AG09309 (cell line): ENCODE measurements at places on chromosomes 5 and 9.

DNA sequence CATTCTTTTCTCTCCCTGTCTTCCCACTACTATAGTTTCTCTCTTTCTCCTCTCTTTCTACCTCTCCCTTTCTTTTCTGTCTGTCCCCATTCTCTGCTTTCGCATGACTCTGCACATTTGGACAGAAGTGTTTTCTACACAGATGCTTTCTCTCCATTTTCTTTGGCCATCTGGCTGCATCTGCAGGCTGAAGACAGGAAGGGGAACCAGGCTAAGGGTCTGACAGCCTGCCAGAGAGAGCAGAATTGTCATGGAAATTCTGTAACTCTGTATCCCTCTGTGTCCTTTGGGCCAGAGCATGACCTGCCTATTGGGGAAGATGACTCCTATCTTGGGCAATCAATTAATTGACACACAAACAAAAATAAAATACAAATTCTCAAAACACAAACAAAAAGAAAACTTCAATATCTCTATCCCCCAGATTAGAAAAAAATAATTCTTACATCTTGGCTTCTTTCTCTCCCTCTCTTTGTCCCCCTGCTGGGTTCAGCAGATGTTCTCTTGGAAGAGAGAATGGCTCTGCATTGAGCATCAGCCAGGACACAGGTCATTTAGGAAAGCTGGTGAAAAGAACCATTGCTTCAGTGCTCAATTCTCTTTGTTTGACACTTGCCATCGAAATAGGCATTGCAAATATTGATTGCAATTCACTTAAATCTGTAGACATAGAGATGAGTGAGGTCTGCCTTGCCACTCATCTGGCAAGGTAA lies 415.9 kb upstream of the KLF4 start:
- DNase-seq: no peak

DNA sequence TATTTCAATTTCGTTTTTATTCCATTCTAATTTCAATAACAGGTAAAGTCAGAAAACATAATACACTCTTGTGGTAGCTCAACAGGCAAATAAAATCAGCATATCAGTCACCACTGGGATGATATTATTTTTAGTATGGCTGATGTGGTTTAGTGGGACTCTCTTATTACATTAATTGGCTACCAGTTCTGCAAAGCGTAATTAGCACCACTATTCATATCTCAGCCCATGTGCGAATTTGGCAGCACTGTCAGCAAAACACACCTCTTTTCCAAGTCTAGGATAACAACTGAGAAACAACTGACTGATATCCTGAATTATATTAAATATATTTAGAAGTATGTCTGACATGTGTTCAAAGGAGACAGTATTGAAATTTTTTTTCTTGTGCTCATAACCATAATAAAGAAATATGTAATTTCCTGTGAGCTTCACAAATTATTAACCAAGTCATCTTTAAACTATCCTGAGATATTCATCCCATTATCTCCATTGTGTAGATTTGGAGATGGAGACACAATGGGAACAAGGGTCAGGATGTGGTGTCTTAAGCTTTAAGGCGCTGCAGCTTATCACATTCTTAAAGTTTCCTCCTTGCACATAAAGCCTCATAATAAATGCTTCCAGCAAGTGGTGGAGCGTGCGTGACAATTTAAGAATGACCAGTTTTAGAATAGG lies 212.4 kb downstream of the TLE1 start:
- DNase-seq: no peak

DNA sequence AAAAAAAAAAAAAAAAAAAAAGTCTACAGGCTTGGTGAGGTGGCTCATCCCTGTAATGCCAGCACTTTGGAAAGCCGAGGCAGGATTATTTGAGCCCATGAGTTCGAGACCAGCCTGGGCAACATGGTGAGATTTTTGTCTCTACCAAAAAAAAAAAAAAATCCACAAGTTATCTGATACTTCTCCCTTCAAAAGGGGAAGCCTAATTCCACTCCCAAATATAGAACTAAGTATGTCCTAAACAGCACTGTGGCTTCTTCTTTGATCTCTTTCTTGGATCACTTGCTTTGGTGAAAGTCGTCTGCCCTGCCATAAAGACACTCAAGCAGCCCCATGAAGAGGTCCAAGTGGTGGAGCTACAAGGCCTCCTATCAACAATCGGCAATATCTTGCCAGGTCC lies 18.8 kb upstream of the STING1 start:
- no peak for DNase-seq

DNA sequence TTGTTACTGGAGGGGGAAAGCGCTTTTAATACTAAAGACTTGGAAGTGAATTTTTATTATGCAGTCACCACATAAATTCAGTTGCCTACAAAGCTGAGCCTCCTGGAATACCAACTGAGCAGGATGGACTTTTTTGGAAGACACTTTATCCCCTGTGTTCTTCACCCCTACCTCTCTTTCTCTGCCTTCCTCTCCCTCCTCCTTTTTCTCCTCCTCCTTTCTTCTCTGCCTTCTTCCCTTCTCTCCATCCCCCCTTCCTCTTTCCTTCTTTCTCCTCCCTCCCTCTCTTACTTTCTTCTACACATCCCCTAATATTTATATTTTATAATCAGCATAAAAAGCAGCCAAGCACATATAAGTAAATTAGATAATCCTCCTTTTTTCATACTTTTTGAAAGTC lies 39.6 kb downstream of the MAP3K1 start:
- no peak for DNase-seq

DNA sequence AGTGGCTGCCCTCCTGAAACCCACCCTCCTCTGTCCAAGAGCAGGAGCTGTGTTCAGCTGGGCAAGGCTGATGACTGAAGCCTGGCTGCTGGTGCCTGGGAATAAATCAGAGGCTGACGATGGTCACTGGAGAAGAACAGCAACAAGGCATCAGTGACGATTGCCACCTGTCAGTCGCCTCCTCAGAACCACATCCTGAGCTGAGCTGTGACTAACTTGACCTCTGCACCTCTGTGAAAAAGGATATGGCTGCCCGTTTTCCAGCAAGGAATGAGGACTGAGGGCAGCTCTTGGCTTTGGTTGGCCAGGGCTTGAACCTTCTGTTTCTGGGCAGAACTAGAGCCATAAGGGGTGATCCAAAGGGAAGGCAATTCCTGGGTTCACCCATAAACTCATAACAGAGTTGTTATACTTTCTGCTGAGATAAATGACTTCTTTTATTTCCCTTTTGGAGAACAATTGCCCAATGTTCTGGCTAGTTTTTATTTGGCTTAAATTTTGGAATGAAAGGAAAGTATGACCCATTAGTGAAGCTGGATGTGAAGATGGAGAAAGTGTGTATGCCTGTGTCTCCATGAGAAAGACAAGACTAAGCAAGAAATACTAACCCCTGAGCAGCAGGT lies 40.1 kb downstream of the TRIP13 start:
- DNase-seq: no peak

GRCh38 chr9:81613002-81613812 lies 76.1 kb downstream of the TLE1 start:
- peak; percentile 46 for DNase-seq

DNA sequence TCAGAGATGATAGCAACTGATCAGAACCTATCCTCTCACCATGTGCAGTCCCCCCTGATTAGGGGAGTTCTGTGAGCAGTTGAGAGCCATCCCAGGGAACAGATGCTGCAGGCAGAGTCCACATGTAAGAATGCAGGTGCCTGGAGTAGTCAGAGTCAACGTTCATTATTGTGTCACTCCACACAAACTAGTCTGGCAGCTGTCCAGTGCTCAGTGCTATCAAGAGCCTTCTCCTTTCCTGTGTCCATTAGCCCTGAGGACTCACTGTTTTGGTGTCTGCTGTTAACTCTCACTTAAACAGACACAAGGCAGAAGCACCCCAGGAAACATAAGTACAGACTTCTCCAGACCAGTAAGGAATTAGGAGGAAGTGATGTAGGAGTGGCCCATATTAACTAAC lies 2.5 kb downstream of the SH3TC2 start:
- no peak for DNase-seq

- peak; percentile 1 for DNase-seq
Measured at GRCh38 chr5:75461679-75462078, 49.8 kb downstream of the CERT1 start.

- no peak for DNase-seq
Measured at GRCh38 chr5:88251048-88251711, 17.5 kb downstream of the TMEM161B start.

GRCh38 chr9:72996684-72997314 lies 43.9 kb upstream of the ALDH1A1 start:
- no peak for DNase-seq

GRCh38 chr5:57493034-57493433 lies 10.4 kb upstream of the ACTBL2 start:
- DNase-seq: no peak

GRCh38 chr5:158354958-158355357 lies 496.0 kb upstream of the CLINT1 start:
- no peak for DNase-seq

DNA sequence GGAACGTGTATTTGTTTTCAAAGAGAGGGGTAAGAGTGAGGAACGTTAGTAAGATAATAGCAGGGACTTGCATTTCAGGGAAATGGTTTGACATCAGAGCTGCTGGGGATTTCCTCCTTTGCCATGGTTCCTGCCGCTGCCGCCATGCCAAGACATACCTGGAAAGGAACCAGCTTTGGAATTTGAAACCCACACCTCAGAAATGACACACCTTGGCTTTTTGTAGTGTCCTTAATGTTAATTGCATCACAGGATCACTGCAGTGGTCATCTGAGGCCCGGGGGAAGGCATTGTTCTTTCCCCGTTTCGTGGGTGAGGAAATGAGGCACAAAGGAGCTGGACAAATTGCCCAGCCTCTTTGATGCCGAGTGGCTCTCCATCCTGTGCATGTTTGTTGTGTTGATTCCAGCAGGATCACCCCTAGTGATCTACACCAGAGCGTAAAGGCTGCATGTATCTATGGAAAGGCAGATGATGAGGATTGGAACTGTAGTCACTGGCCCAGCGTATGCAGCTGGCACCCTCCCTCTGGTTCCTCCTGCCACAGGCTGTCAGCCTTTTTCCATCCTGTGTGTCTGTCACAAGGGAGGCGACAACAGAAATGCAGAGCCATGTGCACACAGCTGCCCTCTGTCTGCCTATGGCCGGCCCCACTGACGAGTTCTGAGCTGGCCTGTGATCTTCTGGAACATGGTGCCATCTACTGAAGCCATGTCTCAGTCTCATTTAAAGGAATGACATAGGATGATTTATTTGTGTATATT lies 37.8 kb downstream of the SLC46A2 start:
- DNase-seq: no peak

DNA sequence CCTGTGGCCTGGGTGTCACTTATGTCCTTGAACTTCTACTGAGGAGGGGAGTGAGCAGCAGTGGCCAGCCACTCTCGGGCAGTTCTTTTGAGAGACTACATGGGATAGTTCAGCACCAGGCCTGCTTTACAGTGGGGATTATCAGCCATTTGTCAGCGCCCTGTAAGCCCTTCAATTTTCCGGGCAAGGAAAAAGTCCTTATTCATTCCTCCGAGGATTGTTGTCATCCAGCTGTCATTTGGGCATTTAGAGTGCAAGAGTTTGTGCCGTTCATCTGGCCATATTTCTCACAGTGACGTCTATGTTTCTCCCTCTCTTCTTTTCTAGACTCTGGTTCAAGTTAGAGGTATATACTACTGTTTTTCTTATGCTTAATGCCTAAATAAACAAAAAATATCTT lies 172.8 kb downstream of the TLE4 start:
- DNase-seq: no peak

GRCh38 chr5:172164769-172165212 lies 23.2 kb downstream of the STK10 start:
- no peak for DNase-seq

DNA sequence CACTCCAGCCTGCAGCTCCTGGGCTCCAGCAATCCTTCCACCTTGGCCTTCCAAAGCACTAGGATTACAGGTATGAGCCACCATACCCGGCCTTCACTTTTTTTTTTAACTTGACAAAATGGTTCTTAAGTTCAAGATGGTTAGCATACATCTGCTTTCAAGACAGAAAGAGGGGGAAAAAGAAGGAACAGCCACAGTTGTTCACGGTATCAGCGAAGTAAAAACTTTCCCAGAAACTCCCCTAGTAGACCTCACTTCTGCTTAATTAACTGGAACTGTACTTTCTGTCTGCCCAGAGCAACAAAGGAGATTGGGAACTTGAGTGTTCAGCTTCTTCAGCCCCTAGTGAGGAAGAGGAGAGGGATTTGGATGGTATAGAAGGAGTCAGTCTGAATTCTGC lies 116.7 kb downstream of the UGCG start:
- no peak for DNase-seq
